ENCODE measurements at places on chromosomes 4 and X.

GRCh38 chr4:65391382-65391781, 278.9 kb downstream of the EPHA5 start:
- DNase-seq, result no peak

DNA sequence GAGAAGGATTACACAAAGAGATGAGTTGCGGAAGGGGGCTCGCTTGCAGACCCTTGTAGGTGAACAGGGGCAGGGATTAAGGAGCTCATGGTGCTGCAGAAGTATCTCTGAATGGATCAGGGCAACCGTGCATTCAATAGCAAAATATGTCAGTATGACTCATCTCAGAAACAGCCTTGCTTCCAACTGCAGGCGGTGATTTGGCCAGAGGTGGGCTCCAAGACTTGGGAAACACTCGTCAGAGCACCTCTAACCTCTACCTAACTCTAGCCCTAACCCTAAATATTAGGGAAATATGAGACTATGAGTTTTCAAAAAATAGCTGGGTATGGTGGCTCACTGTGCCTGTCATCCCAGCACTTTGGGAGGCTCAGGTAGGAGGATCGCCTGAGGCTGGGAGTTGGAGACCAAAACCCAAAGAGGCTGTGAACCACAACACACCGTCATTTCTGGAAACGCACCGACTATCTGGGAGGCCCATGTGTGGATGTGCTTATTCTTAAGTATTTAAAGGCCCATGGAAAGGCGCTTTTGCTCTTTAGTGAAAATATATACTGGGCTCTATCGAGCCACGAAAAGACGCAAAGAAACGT, 102.6 kb downstream of the DHRSX start:
- DNase-seq, result no peak

DNA sequence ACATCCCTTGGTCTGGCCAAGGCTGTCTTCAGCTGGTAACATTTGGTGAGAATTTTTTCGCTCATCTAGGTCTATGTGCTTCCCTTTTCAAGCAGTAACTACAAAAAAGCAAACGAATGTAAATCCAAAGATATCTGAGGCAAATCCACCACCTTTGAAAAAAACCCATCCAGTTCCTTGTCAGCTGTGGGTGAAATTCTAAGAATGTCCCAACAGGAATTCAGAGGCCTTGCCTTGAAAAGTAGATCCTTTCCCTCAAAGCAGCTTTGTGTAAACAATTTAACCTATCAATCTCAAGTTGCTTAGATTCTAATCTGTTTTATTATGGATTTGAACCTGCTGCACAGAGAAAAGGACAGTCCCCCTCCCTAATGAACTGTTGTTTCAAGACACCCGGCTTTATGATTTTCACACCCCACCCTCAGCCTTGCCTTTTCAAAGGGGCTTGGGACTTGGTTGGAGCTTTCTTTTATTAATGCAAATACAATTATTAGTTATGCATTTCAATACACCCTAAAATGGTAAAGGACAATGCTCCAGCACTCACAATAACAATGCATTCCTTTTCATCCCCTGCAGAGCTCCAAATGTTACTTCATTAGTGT, 166.6 kb downstream of the LDB2 start:
- no peak for DNase-seq

DNA sequence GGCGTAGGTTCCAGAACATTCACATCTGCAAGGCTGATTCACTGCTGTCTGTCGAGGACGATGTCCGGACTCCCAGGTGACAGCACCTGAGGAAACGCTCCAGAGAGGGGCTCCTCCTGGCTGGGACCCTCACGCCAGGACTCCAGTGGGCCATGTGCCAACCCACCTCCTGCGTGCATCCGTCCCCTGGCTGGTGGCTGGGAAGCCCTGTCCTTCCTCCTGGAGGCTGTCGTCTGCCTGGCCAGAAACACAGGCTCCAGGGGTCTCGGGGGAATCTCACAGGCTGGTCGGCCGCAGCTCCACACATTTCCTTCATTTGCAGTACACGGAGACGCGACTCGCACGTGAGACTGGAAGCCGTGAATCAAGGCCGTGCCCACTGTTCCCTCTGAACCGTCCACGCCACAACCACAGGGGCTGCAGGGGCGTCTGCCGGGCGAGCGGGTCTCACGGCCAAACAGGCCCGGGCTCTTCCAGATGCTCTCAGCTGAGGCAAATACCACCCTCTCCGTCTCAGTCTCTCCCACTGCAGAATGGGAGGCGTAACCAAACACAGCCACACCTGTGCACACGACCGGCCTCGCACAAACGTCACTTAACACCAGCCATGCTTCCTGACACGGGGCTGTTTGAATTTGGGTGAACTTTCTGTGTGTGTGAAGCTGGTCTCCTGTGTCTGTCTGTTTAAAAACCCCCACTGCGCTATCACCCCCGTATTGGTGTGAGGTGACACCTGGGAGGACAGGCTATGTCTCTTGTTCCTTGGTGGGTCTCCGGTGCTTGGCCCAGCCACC, 38.7 kb upstream of the MXD4 start:
- no peak for DNase-seq

- no peak for DNase-seq
Observed at GRCh38 chr4:124483048-124483906, 229.3 kb downstream of the ANKRD50 start.

GRCh38 chrX:125444659-125445058, 125.0 kb downstream of the TEX13C start:
- no peak for DNase-seq
